NCI-H1417 treated with DMSO at 0.1 percent for 48 hours (cell line): ENCODE measurements at places on chromosomes 4 and X.

GRCh38 chr4:155807021-155807420 is 48.2 kb downstream of the GUCY1B1 start:
- DNase-seq = no peak

DNA sequence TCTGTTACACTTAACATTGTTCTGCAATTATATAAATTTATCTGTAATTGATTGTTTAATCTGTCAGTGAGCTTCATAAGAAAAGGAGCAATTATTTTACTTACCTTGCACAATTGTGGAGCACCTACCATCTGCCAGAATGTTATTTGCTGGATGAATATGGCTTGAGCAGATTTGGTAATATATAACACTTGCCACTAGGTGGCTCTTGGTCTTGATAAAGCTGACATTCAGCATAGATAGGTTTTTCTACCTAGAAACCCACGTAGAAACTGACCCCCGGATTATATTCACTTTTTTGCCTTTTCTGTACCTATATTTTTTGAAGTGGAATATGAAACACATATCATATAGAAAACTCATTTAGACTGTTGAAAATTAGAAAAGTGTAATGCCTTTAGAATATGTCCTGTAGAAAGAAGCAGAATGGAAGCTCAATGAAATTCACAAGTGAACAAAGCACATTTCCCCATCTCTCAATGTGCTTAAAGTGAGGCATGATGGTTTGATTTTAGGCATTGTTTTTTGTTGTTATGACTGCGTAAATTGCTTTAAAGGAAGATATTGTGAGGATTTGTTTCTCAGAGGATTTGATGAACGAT is 9.5 kb downstream of the RBPJ start:
- DNase-seq = no peak

GRCh38 chr4:26719954-26720552 is 136.2 kb downstream of the TBC1D19 start:
- no peak for DNase-seq

DNA sequence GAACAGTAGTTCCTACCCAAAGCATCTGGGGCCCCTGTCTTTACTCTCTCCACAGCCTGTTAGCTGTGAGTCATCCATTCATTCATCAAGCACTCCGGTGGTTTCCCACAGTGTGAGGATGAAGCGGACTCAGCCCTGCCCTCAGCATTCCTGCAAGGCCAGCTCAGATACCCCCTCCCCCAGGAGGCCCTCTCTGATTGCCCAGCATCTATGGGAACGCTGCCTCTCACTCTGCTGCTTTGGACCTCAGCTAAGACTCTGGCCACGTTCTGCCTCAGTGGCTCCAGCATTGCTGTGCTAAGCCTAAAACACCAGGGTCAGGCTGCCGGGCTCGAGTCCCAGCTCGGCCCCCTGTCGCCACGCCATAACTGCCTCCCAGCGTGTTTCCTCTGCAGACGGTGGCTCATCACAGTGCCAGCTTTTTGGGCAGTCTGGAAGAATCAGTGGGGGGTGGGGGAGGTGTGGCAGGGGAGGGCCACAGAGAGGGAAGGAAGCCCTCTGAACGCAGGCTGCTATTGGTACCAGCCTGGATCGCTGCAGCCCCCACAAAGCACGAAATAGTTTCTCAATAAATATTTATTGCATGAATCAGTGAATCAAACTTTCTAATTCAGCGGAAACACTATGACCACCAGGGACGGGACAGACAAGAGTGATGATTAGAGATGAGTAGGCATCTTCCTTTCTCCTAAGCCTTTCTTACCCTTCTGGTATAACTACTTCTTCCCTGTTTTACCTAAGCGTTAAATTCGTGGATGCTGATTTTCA is 74.4 kb downstream of the SORCS2 start:
- DNase-seq = no peak

- no peak for DNase-seq
These were observed 3.1 kb downstream of the MAMLD1 start for GRCh38 chrX:150365990-150366911.

GRCh38 chrX:99192421-99192820 is 1217.7 kb downstream of the PCDH19 start:
- DNase-seq = no peak

DNA sequence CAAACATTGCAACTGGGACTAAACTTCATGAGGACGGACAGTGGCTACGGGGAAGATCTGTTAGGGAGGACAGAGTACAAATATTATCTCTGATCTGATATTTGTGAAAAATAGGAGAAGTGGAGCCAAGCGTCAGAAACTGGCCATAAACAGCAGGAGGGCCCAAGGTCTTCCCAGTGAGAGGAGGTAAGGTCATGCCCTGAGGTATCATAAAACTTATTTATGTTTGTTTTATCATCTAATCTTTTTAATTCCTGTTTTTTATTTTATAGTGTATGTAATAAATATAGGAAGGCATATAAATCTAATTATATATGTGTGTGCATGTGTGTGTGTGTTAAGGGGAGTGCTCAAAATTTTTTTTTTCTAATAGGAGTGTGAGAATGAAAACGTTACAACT is 51.8 kb downstream of the RAI2 start:
- DNase-seq = no peak

GRCh38 chr4:168648929-168649328 is 152.1 kb downstream of the PALLD start:
- DNase-seq = no peak

GRCh38 chr4:1402516-1403091 is 3.6 kb downstream of the NKX1-1 start:
- DNase-seq = no peak

GRCh38 chr4:26060286-26060685 is 146.3 kb downstream of the SMIM20 start:
- no peak for DNase-seq

DNA sequence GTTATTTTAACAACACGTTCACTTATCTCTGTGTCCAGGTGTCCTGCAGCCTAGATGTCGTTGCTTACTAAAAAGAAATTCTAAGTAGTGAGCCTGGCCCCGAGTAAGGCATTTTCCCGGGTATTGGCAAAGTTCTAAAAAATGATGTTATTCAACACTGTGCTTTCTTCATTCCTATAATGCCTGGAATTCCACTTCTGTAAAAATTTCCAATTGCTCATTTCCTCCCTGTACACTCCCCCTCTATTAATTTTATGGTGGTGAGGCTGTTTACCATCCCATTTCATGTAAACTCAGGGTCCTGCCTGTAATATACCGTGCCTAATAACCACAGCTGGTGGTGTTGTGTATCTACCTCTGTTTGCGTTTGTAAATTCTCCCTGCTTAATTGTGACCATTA is 14.2 kb downstream of the BST1 start:
- no peak for DNase-seq

DNA sequence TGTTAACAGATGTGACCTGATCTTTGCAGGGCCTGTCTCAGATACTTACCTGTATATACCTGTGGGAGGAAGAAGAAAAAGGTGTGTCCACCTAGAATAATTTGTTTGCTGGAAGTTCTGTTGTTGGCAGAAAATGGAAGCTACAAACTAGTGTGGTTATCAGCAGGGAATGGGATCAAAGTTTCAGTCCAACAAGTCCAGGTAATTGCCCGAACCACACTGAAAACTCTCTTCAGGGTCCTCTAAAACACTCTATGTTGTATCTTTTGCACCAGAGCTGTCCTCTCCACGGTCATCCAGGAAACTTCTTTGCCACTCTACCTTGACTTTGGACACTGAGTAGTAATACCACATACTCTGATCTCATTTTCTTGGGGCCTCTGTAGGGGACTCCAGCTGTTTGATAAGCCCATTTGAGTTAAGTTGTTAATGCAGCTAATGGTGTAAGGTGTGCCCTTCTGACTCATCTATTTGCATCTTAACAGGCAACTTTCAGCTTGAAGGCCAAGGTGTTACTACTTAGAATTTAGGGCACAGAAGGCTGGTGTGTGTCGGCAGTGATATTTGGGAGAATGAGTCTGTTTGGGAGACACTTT is 38.7 kb upstream of the GATB start:
- DNase-seq = no peak

DNA sequence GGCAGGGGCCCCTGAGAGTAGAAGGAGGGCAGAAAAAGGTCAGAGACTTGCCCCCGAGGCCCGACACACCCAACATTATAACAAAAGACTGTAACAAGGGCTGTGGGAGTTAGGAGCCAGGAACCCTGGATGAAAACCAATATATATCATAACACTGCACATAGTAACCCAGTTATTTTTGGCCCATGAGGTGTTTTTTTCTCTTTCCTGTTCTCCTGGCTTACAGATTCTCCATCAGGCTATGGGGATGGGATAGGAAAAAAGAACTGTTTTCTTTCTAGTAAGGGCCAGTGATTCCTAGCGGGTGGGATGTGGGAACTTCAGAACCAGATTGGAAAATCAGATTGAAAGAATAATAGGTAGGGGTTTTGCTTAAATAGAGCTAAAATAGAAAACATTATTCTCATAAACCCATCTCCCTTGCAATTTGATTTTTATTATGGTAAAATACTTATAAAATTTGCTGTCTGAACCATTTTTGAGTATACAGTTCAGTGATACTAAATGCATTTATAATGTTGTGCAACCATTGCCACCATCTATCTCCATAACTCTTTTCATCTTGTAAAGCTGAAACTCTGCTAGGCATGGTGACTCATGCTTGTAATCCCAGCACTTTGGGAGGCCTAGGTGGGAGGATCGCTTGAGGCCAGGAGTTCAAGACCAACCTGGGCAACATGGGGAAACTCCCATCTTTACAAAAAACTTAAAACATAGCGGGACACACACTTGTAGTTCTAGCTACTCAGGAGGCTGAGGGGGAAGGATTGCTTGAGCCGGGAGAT is 33.5 kb downstream of the SNX25 start:
- DNase-seq = no peak

DNA sequence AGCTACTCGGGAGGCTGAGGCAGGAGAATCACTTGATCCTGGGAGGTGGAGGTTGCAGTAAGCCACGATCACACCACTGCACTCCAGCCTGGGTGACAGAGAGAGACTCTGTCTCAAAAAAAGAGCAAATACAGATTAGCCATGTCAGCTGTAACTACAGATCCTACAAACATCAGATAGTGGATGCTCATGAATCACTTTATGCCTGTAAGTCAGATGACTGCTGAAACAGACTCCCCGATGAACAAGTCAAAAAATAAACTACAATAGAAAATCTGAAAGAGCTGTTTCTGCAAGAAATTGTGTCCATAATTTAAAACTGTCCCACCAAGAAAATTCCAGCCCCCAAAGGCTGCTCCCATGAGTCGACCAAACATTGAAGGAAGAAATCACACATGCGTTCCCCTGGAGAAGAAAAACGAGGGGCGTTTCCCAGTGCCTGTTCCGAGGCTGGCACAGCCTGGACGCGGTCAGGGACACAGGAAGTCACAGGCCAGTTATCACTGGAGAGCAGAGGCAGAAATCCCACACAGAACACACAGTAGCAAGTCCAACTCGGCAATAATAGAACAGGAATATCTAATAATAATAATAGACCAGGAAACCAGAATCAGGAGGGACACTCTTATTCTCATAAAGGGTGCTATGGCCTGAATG is 30.0 kb upstream of the GTPBP6 start:
- no peak for DNase-seq

- DNase-seq = no peak
These were observed 159.6 kb downstream of the TET2 start for GRCh38 chr4:105306158-105306781.

GRCh38 chr4:125243789-125244397 is 70.9 kb upstream of the FAT4 start:
- DNase-seq = no peak

- no peak for DNase-seq
These were observed 58.4 kb downstream of the IL21 start for GRCh38 chr4:122562449-122562848.

DNA sequence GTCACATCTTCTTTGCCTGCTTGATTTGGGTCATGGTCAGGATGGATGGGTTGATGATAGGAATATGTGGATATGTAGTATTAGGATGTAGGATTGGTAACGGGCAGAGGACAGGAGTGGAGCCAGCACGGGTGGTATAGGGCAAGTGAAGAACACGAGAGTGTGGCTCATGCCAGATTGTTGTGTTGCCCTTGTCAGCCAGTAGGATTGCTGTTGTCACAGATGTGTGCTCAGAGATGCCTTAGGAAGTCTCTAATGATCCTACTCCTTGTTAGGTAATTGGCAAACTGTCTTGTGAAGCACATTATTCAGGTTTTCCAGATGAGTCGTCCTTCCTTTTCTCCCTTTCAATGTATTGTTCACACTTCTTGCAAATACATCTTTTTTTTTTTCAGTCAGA is 5.5 kb downstream of the ATP10D start:
- DNase-seq = no peak

GRCh38 chr4:84433633-84434222 is 65.4 kb downstream of the NKX6-1 start:
- DNase-seq = peak; percentile 89

DNA sequence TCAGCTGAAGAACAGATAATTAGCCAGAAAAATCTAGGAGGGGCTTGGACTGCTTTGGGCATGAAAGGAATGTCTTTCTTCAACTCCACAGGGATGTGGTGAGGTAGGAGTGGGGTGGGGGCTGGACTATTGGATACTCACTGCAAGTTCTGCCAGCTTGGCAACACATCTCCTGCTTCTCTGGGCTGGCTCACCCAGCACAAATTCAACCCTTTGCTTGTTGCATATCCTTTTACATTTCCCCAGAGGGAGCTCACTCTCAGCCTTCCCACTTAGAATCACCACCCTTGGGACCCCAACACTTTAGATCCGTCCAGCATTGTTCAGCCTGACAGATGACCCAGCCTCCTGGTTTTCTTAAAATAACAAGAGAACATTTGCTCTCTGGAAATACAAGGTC is 120.6 kb downstream of the KDR start:
- DNase-seq = no peak

DNA sequence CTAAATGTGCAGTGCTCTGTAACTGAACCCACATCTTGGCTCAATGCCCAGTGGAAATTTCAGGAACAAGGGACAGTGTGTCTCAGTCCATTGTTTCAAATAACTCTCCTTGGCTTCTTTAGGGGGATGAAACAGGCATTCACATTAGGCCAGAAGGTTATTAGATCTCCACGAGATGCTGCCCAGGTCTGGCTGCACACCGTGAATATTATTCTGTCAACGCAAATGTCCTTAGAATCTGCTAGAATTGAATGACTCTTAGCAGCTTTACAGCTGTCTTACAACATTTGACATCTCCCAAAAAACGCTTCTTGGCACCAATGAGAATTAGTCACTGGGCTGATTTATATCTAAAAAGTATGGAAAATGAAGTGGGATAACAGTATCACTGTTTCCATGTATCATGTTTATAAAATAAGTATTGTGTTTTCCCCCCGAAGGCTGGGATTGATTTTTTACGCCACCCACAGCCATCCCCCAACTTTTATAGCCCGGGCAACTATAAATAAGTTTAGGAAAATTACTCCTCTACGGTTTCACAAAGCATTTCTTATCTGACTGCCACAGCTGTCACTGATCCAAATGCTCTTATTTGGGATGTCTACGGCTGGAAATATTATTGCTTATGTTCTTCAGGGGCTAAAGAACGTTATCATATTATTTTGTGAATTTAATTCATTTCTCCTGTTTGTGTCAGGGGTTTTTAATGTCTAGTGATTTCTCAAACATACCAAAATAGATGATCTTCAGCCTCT is 559.7 kb upstream of the FAT1 start:
- no peak for DNase-seq

DNA sequence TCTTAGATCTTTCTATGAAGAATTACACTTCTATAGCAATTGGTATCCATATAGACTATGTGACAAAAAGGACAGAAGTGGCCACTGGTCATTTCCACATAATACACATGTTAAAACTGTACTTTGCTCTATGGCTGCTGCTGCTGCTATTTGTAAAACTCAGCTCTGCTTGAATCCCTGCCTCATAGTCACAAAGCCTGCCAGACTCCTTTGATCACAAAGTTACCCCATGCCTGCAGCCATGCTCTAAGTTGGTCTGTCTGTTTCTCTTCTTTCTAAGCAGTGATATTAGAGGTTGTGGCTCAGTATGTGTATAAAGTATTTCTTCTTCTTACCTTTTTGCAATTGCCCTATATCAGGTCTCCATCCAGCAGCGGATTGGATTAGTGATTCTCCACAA is 210.9 kb downstream of the GRID2 start:
- DNase-seq = no peak
